ENCODE measurements at places on chromosomes 7 and 10.
A peak's percentile ranks its signal among the peaks of the same experiment; 100 is the strongest.

DNA sequence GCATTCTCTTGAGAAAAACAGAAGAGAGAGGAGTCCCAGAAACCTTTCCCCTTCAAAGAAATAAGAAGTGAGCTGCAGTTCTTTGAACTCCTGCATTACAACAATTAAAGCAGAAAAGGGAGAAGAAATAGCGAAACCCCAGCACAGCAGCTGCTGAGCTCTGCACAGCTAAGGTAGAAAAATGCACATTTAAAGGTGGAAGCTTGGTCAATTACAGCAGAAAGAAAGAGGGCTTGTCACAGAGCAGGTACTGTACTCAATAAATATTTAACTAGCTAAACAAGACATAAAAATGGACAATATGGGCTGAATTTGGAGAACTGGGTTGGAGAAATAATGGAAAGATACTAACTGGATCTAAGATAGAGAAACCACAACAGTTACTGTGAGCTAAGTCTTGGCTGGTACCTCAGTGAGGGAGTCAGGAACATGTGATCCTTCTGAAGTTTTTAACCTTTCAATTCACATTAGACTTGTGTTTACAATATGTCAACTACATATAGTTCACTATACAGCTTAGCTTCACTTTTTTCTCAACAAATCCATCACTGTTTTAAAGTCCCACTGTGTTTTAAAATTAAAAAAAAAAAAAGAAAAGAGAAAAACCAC lies 332.5 kb downstream of the ELMO1 start:
- DNase-seq = no peak

- no peak for DNase-seq
Observed at GRCh38 chr7:22718911-22719420, 8.0 kb upstream of the IL6 start.

DNA sequence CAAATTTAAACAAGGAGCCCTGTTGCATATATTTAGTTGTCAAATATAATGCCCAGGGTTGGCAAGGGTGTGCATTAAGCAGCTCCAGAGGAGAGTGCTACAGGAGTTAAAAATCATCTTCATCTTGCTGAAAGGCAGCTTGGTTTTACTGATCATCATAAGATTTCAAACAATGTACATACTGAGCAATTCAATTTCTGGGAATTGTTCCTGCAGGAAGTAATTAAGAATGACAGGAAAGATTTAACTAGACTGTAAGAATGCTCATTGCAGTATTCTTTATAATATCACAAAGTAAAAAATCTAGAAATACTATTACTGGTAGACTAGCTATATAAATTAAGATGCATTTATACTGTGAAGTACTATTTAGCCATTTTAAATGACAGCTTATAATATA lies 153.6 kb downstream of the DYNC1I1 start:
- no peak for DNase-seq

GRCh38 chr7:37942934-37943610 lies 22.6 kb downstream of the EPDR1 start:
- peak; percentile 81 for DNase-seq

DNA sequence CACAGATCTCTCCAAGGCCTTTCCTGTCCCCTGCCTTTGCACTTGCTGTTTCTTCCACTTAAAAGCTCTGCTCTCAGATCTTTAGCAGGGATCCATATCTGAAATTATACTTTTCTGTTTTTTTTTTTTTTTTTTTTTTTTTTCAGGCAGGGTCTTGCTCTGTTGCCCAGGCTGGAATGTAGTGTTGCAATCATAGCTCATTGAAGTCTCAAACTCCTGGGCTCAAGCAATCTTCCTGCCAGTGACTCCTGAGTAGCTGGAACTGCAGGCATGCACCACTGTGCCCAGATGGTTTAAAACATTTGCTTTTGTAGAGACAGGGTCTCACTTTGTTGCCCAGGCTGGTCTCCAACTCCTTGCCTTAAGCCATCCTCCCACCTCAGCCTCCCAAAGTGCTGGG lies 5.0 kb upstream of the TSPAN15 start:
- DNase-seq = no peak

- no peak for DNase-seq
Observed at GRCh38 chr7:79037001-79037400, 416.5 kb downstream of the MAGI2 start.

DNA sequence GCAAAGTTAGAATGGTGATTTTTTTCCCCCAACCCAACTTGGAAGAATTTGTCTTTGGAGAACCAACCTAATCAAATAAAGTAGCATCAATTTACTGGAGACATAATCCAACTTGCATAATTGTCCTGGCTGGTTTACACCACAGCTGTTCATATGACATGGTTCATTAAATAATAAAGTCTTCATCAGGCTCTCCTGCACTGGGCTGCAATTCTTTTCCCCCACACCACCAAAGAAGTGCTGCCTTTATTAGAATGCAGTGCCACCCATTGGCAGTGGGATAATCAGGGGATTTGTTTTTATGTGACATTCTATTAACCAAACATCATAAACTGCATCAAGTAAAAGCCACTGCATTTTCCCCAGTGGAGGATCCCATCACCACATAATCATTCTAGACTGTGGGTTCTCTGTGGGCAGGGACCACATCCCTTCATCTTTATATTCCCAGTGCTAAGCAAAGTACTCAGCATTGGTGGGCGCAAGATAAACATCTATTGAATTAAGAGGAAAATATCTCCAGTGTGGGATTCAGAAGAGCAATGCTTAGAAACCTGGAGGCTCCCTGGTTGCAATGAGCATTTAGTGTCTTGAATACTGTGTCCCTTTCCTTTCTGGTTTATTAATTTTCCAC lies 322.0 kb downstream of the KCNMA1 start:
- DNase-seq = no peak

DNA sequence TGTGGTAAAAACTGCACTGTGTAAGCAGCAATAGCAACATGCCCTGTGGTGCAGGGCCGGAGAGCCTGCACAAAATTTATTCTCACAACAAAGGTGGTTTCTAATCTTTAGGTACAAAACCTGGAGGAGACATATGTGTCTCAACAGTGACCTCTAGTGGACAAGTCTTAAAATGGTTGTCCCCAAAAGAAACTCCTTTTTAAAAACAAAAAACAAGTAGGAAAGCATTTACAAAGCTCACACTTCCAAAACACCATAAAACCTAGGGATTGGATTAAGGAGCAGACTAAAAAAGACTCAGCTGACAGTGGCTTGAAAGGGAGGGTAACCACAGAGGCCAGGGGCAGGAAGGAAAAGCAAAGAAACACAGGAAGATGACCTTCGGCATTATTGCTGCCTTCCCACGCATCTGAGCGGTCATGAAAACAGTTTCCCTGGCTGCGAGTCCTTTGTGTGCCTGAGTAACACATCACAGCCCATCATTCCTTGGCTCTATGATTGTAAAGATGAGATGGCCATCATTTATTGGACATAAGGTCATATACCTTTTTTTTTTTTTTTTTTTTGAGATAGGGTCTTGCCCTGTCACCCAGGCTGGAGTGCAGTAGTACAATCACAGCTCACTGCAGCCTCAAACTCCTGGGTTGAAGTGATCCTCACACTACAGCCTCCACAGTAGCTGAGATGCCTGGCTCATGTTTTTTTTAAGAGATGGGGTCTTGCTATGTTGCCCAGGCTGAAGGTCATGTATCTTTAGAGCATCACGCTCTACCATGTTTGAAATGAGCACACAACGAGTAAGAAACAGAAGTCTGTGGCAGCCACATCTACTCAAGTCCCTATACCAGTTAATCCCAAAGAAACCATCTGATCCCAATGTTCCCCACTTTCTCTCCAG lies 39.5 kb downstream of the RSU1 start:
- no peak for DNase-seq

DNA sequence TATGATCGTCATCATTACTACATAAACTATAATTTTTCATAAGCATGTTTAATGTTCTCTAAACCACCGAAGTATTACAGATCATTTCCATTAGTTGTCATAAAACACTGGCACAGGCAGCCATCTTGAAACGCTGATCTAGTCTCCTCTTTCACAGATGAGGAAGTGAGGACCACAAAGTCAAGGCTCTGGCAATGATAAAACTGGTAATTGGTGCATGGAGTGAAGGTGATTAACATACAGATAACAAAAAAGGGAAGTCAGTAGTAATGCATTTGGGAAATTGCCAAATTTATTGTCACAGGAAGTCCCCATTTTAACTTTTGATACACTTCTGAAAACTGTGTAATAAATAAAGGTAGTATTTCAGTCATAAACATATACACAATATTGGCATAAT lies 49.3 kb downstream of the FBXL13 start:
- DNase-seq = no peak

GRCh38 chr10:112314822-112315474 lies 31.7 kb downstream of the TECTB start:
- DNase-seq = peak; percentile 73

DNA sequence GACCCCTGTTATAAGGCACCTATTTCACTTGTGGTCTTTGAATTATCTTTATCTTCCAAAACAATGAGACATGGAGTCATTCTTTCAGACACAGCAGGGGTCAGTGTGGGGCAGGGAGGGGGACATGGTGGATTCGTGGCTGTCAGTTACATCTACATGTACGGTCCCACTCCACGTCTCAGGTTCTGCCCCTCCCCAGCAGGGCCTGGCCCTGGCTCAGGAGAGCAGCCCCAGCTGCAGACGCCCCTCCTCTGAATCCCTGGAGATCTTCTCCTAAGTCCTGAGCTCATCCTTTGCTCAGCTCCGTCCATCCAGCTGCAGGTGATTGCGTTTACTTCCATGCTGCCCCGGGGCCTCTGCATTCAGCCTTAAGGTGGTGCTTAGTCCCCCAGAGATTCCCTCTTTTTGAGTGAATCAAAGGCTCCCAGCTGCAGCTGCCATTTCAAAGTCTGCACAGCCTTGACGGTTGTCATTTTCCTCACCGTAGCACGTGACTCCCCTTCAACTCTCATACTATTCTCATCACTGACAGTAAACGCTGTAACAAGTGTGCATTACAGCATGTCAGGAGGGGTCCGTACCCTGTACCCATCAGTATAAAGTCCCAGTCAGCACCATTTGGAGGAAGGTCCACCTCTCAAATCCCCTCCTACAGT lies 113.4 kb upstream of the TCERG1L start:
- no peak for DNase-seq

GRCh38 chr10:96671211-96671890 lies 49.0 kb downstream of the PIK3AP1 start:
- no peak for DNase-seq

DNA sequence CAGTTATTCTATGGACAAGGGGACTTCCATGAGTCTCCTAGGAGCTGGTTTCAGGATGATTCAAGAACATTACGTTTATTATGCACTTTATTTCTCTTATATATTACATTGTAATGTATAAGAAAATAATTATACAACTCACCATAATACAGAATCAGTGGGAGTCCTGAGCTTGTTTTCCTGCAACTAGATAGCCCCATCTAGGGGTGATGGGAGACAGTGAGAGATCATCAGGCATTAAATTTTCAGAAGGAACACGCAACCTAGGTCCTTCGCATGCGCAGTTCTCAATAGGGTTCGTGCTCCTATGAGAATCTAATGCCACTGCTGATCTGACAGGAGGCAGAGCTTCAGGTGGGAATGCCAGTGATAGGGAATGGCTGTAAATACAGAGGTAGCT lies 137.9 kb downstream of the ANKRD30A start:
- DNase-seq = no peak

- DNase-seq = peak; percentile 81
Observed at GRCh38 chr10:122307669-122308416, 36.7 kb downstream of the BTBD16 start.

- DNase-seq = no peak
Observed at GRCh38 chr10:5888351-5888750, 1.3 kb downstream of the ANKRD16 start.

GRCh38 chr10:60299961-60300883 lies 89.5 kb downstream of the ANK3 start:
- DNase-seq = no peak

GRCh38 chr10:97481071-97481470 lies 17.2 kb downstream of the MMS19 start:
- DNase-seq = no peak

GRCh38 chr7:77747718-77748117 lies 50.5 kb downstream of the TMEM60 start:
- DNase-seq = no peak

- no peak for DNase-seq
Observed at GRCh38 chr10:96960872-96961271, 128.8 kb downstream of the LCOR start.

DNA sequence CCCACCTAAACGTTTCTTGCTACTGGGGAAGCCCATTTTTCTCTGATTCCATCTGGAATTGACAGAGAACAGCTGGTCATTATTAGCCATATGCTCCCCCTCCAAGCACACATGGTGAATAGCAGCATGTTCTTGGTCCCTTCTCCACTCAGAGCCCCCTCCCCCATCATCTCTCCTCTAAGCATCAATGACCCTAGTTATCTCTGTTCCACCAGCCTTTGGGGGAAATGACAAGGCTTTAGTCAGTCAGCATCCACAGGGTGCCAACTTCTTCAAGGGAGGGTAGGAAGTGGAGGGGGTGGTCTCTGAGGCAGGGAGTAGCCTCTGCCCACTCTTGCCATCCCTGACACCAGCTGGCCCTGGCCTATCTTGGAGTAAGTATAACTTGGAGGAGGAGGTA lies 163.1 kb downstream of the UBE2H start:
- DNase-seq = no peak

GRCh38 chr10:119211176-119211575 lies 3.8 kb downstream of the GRK5 start:
- no peak for DNase-seq

DNA sequence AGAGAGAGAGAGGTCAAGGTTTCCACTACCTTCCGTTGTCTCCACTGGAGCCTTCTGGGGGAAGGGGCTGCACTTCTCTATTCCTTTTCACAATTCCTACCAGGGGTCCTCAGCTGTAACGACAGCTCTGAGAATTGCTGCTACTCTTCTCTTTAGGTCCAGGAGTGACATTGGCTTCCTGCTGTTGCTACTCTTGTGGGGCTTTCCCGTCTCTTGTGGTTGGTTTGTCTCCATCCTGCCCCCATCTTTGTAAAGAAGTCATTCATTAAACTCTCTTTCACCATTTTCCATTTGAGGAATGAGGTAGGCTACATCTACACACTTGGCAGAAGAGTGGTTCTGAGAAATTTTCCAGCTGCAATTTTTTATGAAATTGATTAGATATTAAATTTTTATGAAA lies 238.8 kb upstream of the LYZL1 start:
- DNase-seq = no peak

- DNase-seq = no peak
Observed at GRCh38 chr10:11950325-11951018, 92.1 kb downstream of the UPF2 start.

DNA sequence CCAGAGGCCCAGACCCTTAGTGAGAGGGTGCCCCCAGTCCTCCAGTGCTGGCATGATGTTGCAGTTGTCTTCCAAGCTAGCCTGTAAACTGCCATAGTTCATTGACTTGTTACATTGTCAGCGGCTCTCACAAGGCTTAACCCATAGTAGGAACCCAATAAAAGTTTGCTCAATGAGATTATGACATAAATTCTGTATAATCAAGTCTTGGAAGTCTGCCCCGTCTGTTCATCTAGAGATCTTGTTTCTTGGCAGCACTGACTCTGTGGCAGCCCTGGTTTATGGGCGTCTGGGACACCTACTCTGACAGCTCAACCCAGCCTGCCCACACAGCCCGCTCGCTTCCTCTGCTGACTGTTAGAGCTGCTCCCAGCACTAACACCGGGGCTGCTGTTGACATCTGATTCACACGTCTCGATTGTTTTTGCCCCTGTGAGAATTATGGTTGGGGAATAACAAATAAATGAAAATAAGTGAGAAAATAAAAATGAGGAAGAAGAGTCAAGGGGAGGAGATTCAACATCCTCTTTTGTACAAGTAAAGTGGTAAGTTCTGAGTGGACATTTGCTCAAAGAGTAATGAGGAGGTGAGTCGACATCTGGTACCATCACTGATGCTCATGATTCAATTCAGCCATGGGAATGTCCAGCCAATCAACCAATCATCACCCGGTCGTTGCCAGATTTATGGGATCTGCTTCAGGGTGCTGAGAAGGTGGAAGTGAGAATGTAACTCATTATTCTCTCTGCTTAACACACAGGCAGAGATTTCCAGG lies 160.8 kb downstream of the SPAG6 start:
- DNase-seq = no peak

Measured in left forelimb (tissue), 1 donor.